Sigmoid colon (tissue), 7 donors: ENCODE measurements at places on chromosomes 4 and X. TPM values are rescaled to one million over a fixed set of nuclear protein-coding genes. Genes with fewer than 3 reads are reported as not detected.

GRCh38 chr4:186934841-186935443, 211.3 kb upstream of the FAT1 start:
- H3K27ac ChIP-seq: no peak overlapping the region
- H3K27me3 ChIP-seq: no peaks in the 10 kb centered on the region
- H3K4me1 ChIP-seq: peaks cover 18% of the 10 kb centered on the region
- H3K4me3 ChIP-seq: no peak overlapping the region
- no peak for DNase-seq

DNA sequence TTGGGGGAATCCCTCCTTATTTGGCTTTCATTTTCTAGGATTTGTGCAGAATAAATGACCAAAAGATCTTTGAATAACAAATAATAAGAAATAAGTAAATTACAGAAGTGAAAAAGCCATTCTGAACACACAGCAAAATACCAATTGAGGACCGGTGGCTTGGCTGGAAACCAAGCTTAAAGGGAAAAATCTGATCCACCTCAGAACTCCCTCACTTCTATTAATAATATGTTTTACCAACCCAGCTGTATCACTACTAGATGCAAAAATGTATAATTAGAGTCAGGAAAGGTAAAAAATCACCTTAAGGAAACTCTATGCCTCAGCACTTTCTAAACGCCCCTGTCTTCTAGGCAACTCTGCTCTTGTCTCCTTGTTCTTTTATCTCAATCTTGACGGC, 77.3 kb downstream of the TSPAN5 start:
- H3K27ac ChIP-seq: no peak overlapping the region
- H3K27me3 ChIP-seq: no peaks in the 10 kb centered on the region
- H3K36me3 ChIP-seq: no peaks in the 10 kb centered on the region
- no peak overlapping the region for H3K4me3 ChIP-seq
- peaks cover 8% of the 10 kb centered on the region for H3K4me1 ChIP-seq

GRCh38 chr4:111806331-111806730, 338.9 kb upstream of the FAM241A start:
- H3K4me1 ChIP-seq: no peaks in the 10 kb centered on the region
- no peak overlapping the region for H3K27ac ChIP-seq
- no peaks in the 10 kb centered on the region for H3K36me3 ChIP-seq
- no peaks in the 10 kb centered on the region for H3K27me3 ChIP-seq

DNA sequence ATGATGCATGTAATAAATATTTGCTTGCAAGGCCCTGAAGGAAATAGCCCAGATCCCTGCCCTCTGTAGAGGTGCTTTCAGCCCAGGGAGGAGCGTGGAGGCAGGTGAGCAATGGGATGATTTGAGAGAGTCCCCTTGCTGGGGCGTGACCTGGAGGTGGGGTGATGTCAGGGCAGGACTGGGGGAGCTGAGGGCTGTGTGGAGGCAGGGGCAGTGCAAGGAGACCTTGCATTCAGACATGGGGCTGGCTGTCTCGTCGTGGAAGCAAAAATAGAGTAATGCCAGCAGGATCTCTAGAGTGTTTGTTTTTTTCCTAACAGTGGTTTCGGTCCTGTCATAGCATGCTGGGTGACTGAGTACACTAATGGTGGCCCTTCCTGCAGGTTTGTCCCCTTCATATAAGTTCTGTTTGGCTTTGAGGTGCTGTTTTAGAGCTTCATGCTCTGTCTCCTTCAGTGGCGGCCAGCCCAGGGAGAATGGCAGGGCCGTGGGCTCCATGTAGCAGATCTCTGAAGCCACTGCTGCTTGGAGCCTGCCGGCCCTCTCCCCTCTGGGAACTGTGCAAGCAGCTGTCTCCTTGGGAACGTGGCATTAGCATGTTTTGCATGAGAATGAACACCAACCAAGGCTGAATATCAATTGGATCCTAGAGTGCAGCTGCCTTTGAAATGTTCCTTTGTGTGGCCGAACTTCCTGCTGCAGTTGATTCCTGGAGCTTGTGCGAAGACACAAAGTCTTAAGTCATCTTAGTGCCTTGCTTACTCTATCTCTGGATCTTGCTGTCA, 39.3 kb upstream of the CLDN34 start:
- H3K36me3 ChIP-seq: no peaks in the 10 kb centered on the region
- H3K27ac ChIP-seq: no peak overlapping the region
- no peak for DNase-seq
- H3K27me3 ChIP-seq: no peaks in the 10 kb centered on the region
- no peaks in the 10 kb centered on the region for H3K4me1 ChIP-seq
- H3K4me3 ChIP-seq: no peak overlapping the region

DNA sequence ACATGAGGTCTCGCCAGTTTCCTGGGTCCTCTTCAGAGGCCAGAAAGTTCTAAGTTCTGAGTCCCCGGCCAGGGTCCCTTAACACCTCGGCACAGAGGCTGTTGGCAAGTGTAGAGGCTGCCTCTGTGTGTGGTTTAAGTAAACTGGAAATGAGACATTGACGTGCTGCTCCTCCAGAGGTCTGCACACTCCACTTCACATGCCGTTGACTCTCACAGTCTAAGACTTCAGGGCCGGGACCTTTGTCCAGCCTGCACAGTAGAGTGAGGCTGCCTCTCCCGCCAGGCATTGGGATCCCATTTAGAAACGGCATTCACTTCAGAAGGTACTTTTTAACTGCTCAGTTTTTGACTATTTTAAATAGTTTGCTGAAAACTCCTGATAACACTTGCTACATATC, 10.6 kb upstream of the TADA2B start:
- H3K4me1 ChIP-seq: no peaks in the 10 kb centered on the region
- no peak overlapping the region for H3K27ac ChIP-seq
- H3K36me3 ChIP-seq: peaks cover 47% of the 10 kb centered on the region
- no peak overlapping the region for H3K4me3 ChIP-seq
- no peaks in the 10 kb centered on the region for H3K27me3 ChIP-seq
- DNase-seq: no peak

DNA sequence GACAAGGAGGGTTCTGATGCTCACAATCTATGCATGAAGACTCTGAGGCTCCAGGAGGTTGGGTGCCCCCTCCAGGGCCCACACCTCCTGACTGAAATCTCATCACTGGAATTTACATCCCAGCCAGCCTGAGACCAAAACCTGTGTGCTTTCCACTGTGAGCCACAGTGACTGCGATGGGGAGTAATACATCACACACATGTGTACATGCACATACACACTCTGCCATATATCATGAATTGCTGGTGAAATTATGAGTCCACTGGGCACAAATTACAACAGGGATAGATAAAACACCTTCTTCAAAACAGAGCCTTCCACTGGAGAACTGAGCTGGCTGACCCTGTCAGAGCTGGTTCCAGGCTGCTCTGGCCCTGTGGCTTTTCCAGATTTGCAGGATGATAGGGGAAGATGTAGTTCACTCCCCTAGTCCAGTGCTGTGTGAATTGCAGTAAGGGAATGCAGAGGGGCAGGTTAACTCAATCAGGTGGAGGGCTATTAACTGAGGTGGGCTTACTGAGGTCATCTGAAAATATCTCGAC, 35.8 kb upstream of the MSX1 start:
- no peaks in the 10 kb centered on the region for H3K27me3 ChIP-seq
- no peaks in the 10 kb centered on the region for H3K36me3 ChIP-seq
- H3K27ac ChIP-seq: no peak overlapping the region
- no peak for DNase-seq

GRCh38 chrX:126552313-126553022, at the start of gene DCAF12L1:
Gene DCAF12L1 (minus strand): TSS chrX:126552814. CDS start chrX:126552608, 206 bp downstream.
- H3K4me1 ChIP-seq: no peaks in the 10 kb centered on the region
- no peak within 1 kb of the TSS for H3K27ac ChIP-seq
- no peaks in the 10 kb centered on the region for H3K36me3 ChIP-seq
- no peak for DNase-seq
- H3K27me3 ChIP-seq: no peaks in the 10 kb centered on the region

DNA sequence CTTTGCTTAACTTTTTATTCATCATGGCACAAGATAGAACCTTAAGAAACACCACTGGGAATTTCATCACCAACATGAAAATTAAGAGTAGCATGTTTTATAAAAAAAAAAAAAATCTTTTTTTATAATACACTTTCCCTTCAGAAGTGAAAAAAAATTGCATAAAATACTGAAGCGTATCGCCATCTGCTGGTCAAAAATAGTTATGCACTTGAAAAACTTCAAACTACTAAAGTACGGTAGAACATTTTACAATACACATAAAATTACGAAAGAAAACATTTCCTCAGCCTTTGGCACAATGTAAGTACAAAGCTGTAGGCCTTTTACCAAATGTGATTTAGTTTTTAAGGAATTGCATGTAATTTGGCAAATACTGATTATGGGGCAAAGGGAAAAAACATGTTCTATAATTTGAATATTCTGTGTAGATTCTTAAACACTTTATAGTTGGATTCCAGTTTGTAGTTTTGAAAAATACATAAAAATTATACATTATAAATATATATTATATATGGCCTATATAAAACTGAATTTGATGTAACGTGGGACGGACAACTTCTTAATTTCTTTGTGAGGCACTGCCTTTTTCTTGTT, 26.5 kb downstream of the HCCS start:
- H3K4me3 ChIP-seq: no peak overlapping the region
- DNase-seq: no peak
- H3K27me3 ChIP-seq: no peaks in the 10 kb centered on the region
- H3K27ac ChIP-seq: no peak overlapping the region
- no peaks in the 10 kb centered on the region for H3K4me1 ChIP-seq

DNA sequence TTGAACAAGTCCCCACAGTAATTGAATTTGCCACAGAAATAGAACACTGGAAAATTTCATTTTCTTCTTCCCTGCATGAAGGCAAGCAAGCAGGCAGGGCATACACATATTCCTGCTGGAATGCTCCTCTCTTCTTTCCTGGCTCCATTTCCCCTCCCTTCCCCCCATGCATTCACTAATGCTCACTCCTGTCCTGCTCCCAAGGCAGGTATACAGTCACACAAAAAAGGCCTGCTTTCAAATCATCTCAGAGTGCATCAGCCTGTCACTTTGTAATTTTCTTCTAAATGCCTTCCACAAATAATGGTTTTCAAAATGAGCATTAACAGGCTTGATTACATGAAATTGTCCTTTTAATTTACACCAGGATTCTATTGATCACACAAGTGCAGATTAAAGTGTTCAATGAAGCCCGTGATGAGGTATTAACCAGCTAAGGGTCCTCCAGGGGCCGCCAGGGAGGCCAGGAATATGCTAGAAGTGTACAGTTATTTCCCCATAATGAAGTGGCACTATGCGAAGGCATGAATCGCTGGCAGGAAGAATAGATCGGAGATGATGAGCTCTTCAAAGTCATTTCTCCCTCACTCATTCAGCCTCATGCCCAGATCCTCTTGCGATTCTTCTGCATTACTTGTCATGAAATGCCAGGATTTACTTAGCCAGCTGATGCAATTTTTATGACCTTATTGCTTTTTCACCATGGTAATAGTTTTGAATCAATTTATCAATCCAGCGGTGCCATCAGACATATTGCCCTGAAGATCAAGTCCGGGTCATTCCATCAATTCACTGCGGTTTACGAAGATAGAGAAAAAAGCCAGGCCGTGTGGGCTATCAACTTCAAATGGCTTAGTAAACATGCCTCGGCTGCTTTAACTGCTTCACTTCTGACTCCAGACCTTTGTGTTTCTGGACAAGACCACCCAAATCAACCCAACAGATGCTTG, 243.5 kb downstream of the GPAT3 start:
- H3K4me1 ChIP-seq: no peaks in the 10 kb centered on the region
- no peaks in the 10 kb centered on the region for H3K27me3 ChIP-seq
- H3K36me3 ChIP-seq: no peaks in the 10 kb centered on the region
- no peak for DNase-seq
- H3K27ac ChIP-seq: no peak overlapping the region
- H3K4me3 ChIP-seq: no peak overlapping the region

GRCh38 chr4:112853662-112854256, 195.7 kb upstream of the ANK2 start:
- H3K36me3 ChIP-seq: no peaks in the 10 kb centered on the region
- no peak for DNase-seq
- H3K4me1 ChIP-seq: peaks cover 48% of the 10 kb centered on the region

GRCh38 chr4:16467061-16467460, 240.8 kb upstream of the TAPT1 start:
- H3K36me3 ChIP-seq: no peaks in the 10 kb centered on the region
- H3K4me1 ChIP-seq: no peaks in the 10 kb centered on the region
- no peak overlapping the region for H3K27ac ChIP-seq
- H3K4me3 ChIP-seq: no peak overlapping the region
- no peaks in the 10 kb centered on the region for H3K27me3 ChIP-seq
- no peak for DNase-seq

DNA sequence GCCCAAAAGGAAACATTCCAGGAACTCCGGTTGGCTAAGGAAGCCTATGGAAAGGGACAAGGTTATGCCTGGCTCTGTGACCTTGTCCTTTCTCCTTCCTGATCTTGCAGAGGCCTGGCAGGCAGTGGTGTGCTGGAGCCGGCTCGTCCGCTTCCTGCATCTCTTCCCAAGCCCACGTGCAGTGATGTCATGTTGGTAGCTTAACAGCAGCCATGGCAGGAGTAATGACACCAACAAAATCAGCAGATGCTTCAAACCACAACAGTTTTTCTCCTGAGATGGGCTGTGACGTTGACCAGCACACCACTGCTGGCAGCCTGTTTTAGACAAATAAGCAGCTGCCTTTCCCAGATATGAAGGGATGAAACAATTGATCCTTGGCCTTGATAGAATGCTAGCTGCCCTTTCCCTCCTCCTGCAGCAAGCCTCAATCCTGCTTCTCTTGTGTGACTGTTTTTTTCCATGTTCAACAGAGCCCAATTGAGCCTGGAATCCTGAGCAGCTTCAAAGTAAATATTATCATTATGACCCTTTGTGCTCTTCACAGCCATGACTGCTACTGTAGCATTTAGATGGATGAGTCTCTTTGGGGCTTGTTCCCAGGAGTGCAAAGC, 23.4 kb downstream of the SEPTIN6 start:
- peaks cover 22% of the 10 kb centered on the region for H3K4me1 ChIP-seq
- H3K27ac ChIP-seq: peak overlapping the region; percentile 76
- DNase-seq: peak; percentile 82

DNA sequence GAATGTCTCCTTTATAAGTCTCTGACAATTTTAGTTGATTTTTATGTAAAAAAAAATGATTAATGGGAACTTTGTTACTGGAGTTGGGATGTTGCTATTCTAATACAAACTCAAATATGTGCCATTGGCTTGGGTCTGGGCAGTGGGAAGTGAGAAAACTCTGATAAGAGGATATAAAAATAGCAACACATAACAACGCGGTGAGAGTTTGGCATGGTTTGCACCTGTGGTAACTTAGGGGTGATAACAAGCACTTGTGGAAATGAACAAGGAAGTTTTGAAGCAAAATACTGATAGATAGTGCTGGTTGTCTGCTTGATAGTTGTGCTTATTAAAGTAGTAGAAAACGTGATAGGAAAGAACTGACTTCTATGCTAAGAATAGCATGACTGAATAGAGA, 743.3 kb upstream of the AGA start:
- H3K4me3 ChIP-seq: no peak overlapping the region
- no peaks in the 10 kb centered on the region for H3K27me3 ChIP-seq
- H3K36me3 ChIP-seq: no peaks in the 10 kb centered on the region
- no peak for DNase-seq

The INTS6L gene
- 8.7 TPM for total RNA-seq

The NPY2R gene
- total RNA-seq: 0.95 TPM

The SYTL5 gene
- total RNA-seq: 0.36 TPM

The ERAS gene
- not detected for total RNA-seq

The GLOD5 gene
- total RNA-seq: not detected
